ENCODE measurements at places on chromosomes 16 and 17. TPM values are rescaled to one million over a fixed set of nuclear protein-coding genes. Genes with fewer than 3 reads are reported as not detected.

- DNase-seq, result no peak
Observed at GRCh38 chr16:15484662-15485061, 50.3 kb downstream of the BMERB1 start.

- no peak for DNase-seq
Observed at GRCh38 chr17:54172985-54173316, 350.2 kb downstream of the KIF2B start.

DNA sequence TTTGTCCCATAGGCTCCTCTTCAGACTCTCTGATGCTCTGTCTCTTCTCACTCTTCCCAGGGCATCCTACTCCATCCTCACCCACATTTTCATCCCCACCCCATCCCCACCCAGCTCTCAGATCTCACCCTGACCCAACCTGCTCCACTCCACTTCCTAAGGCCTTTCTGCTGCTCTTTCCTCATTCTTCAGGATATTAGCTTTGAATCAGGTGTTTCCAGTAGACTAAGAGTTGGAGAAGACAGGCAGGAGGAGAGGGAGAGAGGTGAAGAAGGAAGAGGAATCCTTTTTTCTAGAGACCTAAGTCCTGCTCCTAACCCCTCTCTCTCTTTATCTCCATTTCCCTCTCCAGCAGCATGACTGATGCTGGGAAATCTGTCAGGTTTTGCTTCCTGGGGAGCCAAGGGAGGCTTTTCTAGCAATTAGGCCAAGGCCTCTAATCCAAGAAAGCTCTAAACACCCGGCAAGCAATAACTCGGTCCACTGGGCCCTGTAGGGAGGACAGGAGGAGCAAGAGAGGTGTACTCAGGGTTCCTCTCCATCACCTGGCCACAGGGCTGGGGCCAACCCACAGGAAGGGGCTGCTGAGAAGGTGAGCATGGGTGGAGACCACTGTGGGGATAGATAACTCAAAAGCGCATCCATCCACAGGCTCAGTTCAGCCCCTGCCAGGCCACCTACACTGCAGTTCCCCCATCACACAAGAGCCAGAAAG is 133.3 kb downstream of the TMEM132E start:
- DNase-seq, result no peak

DNA sequence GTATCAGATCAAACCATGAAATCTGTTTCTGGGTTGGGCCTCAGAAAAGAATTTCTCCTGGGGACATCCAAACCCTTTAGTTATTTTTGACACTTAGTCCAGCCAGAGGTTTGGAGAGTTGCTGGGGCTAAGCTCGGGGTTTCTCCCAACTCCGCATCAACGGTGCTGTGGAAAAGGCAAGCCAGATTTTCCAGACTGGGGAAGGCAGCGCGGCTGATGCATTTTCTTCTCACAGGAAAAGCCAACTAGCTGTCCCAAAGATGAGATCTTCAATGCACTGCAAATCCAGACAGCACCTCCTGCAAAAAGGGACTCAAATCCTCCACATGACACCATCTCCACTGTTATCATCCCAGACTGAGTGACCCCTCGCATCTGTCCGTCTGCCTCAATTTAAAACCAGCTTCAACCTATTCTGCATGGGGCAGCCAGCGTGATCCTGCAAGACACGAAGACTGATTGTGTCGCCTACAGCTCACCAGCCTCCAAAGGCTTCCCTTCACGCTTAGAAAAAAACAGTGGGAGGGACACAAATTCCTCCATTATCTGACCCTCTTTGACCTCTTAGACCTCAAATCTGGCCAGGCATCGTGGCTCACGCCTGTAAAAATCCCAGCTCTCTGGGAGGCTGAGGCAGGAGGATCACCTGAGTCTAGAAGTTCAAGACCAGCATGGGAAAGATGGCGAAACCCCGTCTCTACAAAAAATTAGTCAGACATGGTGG is 62.0 kb downstream of the GAS7 start:
- no peak for DNase-seq

DNA sequence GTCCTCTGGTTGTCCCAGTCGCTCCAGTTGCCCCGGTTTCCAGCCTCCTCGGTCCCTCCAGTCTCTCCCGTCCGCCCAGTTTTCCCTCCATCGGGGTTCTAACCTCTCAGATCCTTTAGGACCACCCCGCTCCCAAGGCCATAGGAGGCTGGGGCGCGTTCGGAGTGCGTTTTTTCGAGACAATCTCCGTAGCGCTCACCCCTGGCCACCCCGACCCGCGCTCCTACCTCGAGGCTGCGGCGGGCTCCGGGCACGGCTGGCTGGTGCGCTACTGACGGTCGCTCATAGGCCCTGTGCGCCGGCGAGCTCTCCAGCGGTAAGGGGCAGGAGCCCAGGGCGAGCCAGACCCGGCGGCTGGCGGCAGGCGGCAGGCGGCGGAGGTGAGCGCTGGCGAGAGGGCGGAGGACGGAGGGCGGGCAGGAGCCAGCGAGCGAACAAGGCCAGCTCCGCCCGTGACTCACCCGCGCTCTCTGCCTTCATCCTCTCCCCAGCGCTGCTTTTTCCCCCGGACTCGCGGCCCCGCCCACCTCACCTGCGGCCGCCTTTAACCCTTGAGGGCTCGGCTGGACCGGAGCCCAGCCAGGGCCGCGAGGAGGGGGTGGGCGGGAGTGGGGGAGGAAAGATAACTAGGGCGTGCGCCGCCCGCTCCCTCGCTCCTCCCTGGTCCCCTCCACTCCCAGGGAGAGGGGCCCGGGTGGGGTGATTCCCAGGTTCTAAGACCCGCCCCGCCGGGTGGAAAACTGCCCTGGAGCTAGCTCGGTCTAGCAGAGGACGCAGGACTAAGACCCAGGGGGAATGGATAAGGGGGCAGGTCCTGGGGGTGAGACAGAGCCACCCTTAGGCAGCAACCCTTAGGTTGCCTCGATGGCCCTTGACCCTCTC is at the start of gene SP6:
Gene SP6, minus strand, starts transcription at position 472 of the 882 bp plus-strand sequence. CDS start 2,734 bp downstream, outside the sequence.
- DNase-seq, result peak; percentile 86

The CNTNAP1 gene
- total RNA-seq, result 3.0 TPM

The SLC38A8 gene
- total RNA-seq, result not detected

- DNase-seq, result no peak
Observed at GRCh38 chr16:78697426-78697825, 598.0 kb downstream of the WWOX start.

GRCh38 chr17:55134486-55135157 is 130.1 kb upstream of the HLF start:
- no peak for DNase-seq

GRCh38 chr17:75084039-75084660 is 3.6 kb upstream of the SLC16A5 start:
- DNase-seq, result no peak

DNA sequence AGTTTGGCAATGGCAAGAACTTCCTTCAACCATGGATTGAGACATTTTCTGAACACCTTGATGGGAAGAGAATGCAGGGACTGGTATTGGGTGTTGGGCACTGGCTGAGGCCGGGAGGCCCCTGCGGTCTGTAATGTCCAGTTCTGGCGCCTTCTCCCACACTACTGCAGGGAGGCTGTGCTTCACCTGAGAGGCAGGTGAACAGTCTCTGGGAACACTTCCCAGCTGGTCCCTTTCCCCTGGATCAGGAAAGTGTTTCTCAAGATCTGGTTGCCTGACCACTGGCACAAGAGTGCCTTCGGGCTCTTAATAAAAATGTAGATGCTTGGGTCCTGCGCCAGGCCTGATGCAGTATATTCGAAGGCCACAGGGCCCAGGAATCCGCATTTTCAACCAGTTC is 28.5 kb upstream of the NAT9 start:
- DNase-seq, result no peak

- no peak for DNase-seq
Observed at GRCh38 chr17:8503368-8503767, 67.7 kb downstream of the NDEL1 start.

The TEKT5 gene
- total RNA-seq, result not detected

The GGT6 gene
- not detected for total RNA-seq

The GPRC5C gene
- total RNA-seq, result 0.54 TPM

- DNase-seq, result no peak
Observed at GRCh38 chr16:506246-506546, 21.3 kb upstream of the CAPN15 start.

DNA sequence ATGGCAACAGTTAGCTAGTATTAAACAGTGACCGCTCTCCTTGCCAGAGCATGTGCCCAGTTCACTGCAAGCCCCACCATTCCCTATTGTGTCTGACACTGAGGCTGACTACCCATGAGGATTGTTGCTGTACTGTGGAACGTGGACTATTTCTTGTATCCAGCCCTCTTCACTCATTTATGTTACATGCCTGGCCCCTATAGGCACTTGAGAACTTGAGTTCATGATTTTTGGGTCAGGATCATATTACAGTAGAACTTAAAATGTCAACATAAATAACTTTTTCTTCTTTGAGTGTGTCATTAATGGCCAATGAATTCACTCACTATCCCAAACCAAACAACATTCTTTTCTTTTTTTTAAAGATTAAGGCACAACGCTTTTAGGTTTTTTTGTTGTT is 55.7 kb downstream of the LYRM1 start:
- no peak for DNase-seq

DNA sequence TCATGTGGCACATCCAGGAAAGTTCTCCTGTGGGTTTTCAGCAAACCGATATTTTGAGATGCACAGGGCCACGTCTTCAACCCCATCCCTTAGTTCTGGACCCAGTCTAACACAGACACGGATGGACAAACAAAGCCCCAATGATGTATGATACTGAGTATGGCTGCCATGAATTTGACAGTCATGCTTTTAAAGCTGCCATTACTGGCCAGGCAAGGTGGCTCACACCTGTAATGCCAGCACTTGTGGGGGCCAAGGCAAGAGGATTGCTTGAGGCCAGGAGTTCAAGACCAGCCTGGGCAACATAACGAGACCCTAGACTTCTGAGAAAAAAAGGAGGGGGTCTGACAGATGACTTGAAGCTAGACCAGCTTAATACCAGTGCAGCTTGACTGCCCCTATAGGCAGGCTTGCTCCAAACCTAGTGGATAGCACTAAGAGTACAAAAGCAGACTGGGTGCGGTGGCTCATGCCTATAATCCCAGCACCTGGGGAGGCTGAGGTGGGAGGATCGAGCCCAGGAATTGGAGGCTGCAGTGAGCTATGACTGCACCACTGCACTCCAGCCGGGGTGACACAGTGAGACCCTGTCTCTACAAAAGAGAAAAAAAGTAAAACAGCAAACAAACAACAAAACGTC is 10.8 kb upstream of the ZNF629 start:
- no peak for DNase-seq

- no peak for DNase-seq
Observed at GRCh38 chr17:75646638-75646992, 13.4 kb downstream of the SMIM5 start.

DNA sequence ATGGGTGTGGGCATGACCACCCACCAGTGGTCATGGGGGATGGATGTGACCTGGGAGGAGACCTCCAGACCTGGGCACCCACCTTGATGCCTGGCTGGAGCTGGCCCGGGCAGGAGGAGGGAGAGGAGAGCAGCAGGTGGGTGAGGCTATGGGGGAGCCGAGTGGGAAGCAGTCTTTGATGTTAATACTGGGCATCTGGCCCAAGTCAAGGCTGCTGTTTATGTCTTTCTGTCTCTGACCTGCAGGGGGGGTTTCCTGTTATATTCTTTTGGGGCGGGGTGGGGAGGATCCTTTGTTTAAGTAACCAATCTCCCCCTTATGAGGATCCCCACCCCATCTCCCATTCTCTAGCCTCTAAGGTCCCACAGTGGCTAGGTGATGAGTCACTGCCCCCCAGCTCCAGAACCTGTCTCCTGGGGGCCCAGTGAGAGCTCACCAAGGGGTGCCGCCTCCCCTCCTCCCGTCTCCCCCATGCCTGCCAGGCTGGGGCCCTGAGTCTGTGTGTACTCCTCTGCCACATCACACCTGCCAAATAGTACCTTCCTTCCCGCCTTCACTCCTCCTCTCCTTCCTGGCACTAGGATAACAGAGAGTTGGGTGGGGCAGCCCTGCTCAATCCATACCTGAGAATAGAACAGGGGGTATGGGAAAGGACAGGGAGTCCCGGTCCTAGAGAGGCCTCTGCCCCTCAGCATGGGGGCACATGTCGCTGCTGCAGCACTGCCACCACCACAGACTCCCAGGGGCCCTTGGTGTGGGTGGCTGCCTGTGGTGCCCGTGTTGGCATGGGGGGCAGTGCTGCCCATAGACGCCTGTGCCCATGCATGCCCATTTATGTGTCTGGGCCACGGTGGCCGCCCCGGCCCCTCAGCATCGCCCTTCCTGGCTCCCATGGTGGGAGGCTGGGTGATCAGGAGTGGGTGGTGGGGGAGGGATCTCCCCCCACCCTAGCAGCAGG is 7.3 kb downstream of the THRA start:
- peak; percentile 70 for DNase-seq

DNA sequence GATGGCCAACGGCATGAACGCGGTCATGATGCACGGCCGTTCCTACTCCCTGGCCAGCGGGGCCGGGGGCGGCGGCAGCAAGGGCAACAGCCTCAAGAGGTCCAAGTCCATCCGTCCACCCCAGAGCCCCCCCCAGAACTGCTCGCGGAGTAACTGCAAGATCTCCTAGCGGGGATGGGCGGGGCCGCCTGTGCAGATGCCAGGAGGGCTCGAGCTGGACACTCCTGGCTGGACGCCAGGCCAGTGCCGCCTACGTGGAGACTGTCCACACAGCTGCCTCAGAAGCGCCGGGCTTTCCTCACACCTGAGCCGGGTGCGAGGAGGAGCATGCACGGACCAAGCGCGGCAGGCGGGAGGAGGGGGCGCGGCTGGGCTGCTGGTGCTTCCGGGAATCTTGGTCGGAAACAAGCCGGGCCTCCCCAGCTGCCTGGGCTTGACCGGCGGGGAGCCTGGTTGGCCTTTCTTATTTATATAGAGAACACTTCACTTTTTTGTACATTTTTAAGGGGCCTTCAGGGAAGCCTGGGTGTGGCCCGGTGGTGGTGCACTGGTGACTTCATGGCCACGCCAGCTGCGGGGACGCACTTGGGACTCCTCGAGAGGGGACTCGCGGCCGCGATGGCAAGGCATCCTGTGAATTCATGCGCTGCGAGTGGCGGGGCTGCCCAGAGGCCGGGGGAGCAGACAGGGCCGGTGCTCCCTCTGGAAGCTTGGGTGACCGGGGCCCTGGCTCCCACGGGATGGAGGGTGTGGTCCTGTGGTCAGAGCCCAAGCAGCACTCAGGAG is 3.1 kb upstream of the WFIKKN1 start:
- DNase-seq, result peak; percentile 55

The FAM171A2 gene
- total RNA-seq, result 0.21 TPM

DNA sequence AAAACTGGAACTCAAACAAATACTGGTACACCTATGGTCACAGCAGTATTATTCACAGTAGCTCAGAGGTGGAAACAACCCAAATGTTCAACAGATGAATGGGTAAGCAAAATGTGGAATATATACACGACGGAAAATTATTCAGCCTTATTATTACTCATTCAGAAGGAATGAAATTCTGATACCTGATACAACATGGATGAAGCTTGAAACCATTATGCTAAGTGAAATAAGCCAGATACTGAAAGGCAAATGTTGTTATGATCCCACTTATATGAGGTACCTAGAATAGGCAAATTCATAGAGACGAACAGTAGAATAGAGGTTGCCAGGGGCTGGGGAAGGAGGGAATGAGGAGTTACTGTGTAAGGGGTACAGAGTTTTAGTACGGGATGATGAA is 27.1 kb upstream of the MYLK3 start:
- no peak for DNase-seq

- DNase-seq, result no peak
Observed at GRCh38 chr17:59893676-59894100, 767 bp downstream of the RPS6KB1 start.

Data from activated CD4-positive, alpha-beta T cell treated with anti-CD3 and anti-CD28 coated beads, Interleukin-2, amount 10 ng/mL, durations not matched to agents 24 days and 14 days (primary cell).